ENCODE measurements at places on chromosomes 2 and 18.

GRCh38 chr2:239144713-239144999, 256.2 kb downstream of the HDAC4 start:
- no peak for DNase-seq

DNA sequence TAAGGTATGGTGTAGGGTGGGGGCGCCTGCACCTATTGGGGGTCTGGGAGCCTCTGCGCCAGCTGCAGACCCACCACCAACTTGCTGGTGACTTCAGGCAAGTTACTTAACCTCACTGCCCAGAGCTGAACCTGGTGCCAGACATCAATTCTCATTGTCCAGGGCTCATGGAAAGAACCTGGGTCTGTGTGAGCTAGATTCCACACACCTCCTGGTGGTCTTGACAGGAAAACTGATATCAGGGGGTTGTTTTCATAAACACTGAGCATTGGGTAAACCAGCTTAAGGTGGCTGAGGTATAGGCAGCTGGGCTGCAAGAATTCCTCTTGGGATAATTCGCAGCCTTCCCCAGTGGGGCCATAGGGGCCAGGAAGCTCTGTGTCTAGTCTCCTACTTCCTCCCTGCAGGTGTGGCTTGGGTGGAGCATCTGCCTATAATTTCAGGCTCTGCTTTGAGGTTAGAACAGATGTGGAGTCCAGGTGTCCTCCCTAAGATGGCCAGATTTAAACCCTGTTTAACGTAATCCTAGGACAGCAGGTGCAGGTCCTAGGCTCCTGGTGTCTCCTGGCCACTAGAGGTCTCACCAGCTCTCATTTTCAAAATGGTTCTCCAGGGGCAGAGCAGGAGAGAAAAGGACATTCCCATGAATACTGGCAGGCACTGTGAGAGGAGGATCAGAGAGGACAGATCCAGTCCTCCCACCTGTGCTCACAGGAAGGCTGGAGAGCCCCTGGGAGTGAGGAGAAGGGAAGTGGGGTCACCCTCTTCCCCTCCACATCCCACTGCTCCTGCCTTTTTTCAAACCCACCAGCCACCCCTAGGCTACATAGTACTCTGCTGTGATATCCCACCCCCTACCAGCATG, 100.4 kb upstream of the SMAD2 start:
- peak; percentile 73 for DNase-seq

DNA sequence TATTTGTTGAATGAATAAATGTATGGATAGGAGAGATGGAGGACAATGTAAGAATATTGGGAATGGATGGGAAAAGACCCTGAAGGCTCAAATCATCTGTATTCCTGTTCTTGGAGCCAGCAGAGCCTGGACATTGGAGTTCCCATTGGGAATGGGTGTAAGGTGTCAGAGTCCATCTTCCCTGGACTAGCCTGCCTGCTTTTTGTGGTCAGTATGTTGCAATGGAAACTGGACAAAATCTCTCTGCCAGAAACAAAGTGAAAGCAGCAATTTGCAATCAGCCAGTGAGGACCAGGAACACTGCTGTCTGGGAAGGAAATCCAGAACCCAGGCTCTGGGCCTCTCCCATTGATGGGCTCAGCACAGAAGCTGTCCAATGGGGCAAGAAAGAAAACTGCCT, 83.5 kb upstream of the SKOR2 start:
- no peak for DNase-seq

DNA sequence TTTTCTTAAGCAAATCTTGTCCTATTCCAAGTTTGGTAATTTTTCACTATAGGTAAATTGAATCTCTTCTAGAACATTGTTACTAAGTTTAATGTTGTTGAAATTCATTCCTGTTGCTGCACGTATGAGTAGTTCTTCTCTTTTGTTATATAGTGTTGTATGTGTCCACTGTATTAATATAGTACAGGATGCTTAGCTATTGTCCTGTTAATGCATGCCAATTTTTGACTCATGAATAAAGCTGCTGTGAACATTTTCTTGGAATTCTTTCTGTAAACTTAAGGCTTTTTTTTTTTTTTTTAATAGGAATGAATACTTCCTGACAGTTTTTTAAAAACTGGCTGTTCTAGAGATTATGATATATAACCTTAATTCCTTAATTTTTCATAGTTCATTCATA, 326.9 kb downstream of the SLC4A3 start:
- DNase-seq = no peak

GRCh38 chr2:3311601-3312000, 66.0 kb downstream of the EIPR1 start:
- no peak for DNase-seq

GRCh38 chr2:238700117-238700457, 147.8 kb upstream of the TWIST2 start:
- no peak for DNase-seq

GRCh38 chr2:29066271-29066860, 8.0 kb downstream of the PCARE start:
- DNase-seq = no peak

DNA sequence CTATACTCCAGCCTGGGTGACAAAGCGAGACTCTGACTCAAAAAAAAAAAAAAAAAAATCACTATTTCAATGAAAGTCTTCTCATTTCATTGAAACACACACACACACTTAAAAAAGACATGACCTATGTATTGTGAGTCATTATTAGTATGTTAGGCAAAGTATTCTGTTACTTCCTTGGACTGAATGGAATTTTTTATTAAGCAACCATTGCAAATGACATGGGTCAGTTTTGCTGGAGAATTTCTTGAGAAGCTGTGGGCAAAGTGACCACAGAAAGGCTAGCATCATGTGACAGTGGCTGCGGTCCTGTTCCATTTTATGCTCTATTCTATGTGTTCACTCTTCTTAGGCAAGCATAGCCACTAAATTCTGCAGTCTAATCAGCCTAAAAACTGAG, 695.7 kb downstream of the TDRD15 start:
- no peak for DNase-seq

GRCh38 chr18:36711813-36712444, 116.9 kb downstream of the TPGS2 start:
- no peak for DNase-seq

GRCh38 chr2:83742117-83742782, 716.8 kb downstream of the SUCLG1 start:
- DNase-seq = no peak

GRCh38 chr18:48460929-48461583, 51.9 kb upstream of the ZBTB7C start:
- no peak for DNase-seq

GRCh38 chr2:147247749-147248148, 597.1 kb upstream of the ACVR2A start:
- DNase-seq = no peak

GRCh38 chr2:72713857-72714256, 112.0 kb downstream of the EXOC6B start:
- no peak for DNase-seq

GRCh38 chr2:205461169-205461568, 221.1 kb upstream of the NRP2 start:
- DNase-seq = no peak

DNA sequence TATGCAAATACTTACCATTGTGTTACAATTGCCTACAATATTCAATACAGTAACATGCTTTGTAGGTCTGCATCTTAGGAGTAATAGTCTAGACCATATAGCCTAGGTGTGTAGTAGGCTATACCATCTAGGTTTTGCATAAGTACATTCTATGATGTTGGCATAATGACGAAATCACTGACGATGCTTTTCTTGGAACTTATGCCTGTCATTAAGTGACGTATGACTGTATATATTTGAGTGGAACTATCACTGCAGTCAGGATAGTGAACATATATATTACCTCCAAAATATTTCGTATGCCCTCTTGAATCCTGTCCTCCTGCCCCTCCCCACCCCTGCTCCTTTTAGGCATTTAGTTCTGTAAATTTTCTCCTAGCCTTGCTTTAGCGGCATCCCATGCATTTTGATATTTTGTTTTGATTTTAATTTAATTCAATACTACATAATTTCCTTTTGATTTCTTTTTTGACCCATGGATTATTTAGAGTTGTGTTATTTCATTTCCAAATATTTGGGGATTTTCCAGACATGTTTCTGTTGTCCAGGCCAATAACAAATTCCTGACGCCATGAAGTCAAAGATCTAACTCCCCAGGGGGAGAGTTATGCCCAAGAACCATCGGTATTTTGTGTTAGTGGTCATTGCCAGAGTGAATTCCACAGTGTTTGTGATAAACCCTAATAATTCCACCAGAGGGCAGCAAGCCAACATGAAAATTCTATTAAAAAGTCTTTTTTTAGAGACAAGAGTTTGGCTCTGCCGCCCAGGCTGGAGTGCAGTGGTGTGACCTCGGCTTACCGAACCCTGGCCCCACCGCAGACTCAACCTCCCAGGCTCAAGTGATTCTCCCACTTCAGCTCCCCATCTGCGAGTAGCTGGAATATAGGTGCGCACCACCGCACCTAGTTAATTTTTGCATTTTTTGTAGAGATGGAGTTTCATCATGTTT, 24.2 kb upstream of the CASP8 start:
- no peak for DNase-seq

DNA sequence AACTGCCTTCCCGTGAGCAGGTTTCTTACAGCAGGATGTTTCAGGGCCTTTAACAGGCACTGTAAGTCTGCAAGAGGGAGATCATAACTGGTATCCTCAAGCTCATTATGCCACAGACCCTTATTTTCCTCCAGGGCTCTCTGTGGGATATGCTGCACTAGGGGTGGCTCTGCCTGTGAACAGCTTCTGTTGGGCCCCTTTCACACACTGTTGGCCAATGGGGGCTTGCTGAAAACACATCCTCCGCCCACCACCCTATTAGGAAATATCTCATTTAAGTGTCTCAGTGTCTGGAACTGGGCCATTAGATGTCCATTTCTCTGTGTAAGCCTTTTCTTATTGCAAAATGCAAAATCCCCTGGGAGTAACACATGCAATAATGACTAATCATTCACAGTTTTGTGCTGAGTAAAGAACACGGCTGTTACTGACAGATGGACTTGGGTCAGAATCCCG, 414.3 kb upstream of the HS6ST1 start:
- DNase-seq = no peak

GRCh38 chr2:149090706-149091105, 52.2 kb downstream of the LYPD6B start:
- no peak for DNase-seq

DNA sequence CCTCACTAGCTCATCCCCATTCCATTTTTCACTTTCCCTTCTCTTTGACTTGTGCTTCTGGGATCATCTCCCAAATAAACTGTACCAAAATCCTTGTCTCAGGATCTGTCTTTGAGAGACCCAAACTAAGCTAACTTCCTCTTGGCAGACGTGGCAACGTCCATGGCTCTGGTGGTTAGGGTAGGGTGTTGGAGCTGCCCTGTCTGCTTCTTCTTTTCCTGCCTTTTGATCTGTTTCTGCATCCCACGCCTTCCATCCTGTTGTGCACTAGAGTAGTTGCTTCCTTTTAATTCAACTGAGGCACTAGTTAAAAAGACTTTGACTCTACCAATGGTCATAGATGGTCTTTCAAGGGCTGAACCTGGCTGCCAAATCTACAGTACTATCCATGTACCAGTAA, 5.5 kb upstream of the MAP4K4 start:
- no peak for DNase-seq

DNA sequence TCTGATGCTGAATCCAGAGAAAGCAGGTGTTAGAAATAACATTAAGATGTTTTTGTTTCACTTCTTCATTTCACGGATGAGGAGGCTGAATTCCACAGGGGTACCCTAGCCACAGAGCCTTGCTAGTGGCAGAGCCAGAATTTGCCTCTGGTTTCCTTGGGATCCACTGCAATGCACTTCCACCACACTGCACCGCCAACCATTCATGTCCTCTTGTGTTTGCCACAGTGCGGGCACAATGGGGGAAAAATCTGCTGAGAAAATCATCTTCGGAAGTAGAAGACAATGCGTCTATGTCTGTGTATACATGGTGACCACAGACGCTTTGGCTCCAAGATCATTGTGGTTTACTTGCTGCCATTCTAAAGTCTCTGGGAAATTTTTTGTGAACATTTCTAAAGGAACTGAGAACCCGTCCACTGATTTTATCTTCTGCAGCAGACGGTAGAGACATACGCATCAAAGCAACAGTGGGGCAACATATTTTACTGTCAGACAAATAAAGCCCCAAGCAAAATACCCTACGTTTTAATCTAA, 14.9 kb downstream of the ICOS start:
- DNase-seq = no peak

- no peak for DNase-seq
These were observed 35.7 kb downstream of the C18orf63 start for GRCh38 chr18:74351354-74351753.

- no peak for DNase-seq
These were observed 480.8 kb upstream of the KLHL29 start for GRCh38 chr2:22904126-22904684.

- DNase-seq = no peak
These were observed 43.2 kb upstream of the GLS start for GRCh38 chr2:190837420-190837819.

DNA sequence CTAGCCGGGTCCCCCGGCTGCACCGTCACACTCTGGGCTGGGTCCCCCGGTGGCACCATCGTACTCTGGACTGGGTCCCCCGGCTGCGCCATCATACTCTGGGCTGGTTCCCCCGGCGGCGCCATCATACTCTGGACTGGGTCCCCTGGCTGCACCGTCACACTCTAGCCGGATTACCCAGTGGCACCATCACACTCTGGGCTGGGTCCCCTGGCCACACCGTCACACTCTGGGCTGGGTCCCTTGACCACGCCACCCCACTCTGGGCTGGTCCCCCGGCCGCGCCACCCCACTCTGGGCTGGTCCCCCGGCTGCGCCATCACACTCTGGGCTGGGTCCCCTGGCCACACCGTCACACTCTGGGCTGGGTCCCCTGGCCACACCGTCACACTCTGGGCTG, 653.8 kb upstream of the ID2 start:
- DNase-seq = no peak

- DNase-seq = no peak
These were observed 132.3 kb upstream of the TFPI start for GRCh38 chr2:187686416-187687024.

- no peak for DNase-seq
These were observed 112.5 kb upstream of the OTOS start for GRCh38 chr2:240252872-240253511.

DNA sequence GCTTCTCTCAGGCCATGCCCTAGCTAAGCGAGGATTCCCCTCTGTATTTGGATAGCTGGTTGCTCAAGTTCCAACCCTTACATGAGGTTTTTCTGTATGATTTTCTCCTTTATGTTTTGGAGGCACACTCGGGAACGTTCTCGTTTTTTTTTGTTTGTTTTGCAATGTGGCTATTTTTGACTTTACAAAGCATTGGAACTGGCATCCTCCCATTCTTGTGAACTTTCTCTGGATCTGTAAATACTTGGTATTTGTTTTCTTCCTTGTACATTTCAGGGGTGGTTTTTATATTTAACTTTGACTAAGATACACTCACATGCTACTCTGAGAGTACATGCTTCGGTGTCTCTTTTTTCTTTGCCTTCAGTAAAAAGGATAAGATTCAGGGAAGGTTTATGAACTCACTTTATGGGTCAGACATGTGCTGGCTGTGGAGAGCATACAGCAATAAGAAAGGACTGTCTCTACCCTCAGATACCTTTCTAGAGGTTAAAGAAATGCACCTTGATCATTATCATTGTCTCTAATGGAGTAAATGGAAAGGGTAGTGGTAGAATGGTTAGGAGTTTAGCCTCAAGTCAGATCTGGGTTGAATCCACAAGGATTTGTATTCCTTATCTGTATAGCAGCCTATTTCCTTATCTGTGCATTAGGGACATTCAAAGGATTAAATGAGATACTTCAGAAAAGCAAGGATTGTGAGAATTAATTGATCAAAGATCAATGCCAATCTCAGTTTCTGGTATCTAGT, 61.9 kb downstream of the MEIS1 start:
- DNase-seq = no peak

- DNase-seq = no peak
These were observed 1645.8 kb downstream of the DPP10 start for GRCh38 chr2:116088236-116088635.

Data from NCI-H1092 (cell line).